Regular cardiac myocyte (primary cell): ENCODE measurements at places on chromosomes 12 and 14. TPM values are rescaled to one million over a fixed set of nuclear protein-coding genes. Genes with fewer than 3 reads are reported as not detected.

Gene TOMM20L
- not detected in 2 replicates for total RNA-seq

Gene MIPOL1
- 5.9 and 10.7 TPM in 2 replicates for total RNA-seq

Gene GRIN2B
- 0.19 and 0.28 TPM in 2 replicates for total RNA-seq

Gene FLRT2
- 1.7 and 11.3 TPM in 2 replicates for total RNA-seq

Gene SELPLG
- total RNA-seq, result 0.85 and 1.3 TPM in 2 replicates

Gene RNU7-1
- total RNA-seq, result not detected in 2 replicates

Gene LRRK2
- 1.7 and 5.9 TPM in 2 replicates for total RNA-seq

Gene DEGS2
- under 0.01 and 0.28 TPM in 2 replicates for total RNA-seq

Gene MMP17
- 8.5 and 15.0 TPM in 2 replicates for total RNA-seq

Gene SLC8A3
- under 0.01 and 0.56 TPM in 2 replicates for total RNA-seq

Gene GLT1D1
- total RNA-seq, result not detected in 2 replicates

Gene FOXN4
- not detected in 2 replicates for total RNA-seq
